Substantia nigra (tissue), 51 donors: ENCODE measurements at places on chromosomes 5 and 9.

- no peak for DNase-seq
These were observed 11.3 kb downstream of the AFAP1L1 start for GRCh38 chr5:149282966-149283332.

DNA sequence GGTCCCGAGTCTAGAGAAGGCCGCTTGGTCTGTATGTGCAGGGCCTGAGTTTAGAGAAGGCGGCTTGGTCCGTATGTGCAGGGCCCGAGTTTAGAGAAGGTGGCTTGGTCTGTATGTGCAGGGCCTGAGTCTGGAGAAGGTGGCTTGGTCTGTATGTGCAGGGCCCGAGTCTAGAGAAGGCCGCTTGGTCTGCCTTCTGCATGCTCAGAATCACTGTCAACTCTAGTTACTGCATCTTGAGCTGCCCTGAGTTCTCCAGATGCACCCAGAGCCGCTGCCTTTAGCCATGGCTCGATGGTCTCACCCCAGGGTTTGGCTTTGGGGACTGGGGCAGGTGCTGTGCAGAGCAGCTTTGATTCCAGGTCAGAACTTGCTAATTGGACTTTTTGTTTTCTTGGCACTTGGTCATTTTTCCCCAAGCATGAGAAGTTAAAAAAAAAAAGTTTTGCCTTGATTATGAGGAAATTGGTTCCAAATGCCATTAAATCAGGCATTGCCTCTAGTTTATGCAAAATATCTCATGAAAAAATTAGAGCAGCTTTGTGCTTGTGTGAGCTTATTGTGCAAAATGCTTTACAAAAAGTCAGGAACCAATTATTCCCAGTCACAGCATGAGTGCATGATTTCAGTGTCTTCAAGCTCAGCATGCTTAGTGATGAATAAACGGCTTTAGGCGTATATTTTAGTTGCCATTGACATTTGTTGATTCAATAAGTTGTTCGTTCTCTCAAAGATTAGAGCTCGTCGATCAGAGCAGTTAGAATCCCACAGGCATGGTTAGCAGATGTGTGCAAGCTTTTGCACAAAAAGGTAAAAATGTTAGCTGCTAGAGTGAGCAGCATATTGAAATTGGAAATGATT, 25.4 kb upstream of the EXOC3 start:
- no peak for DNase-seq

- no peak for DNase-seq
These were observed 1.3 kb upstream of the GNAQ start for GRCh38 chr9:78032730-78033457.

DNA sequence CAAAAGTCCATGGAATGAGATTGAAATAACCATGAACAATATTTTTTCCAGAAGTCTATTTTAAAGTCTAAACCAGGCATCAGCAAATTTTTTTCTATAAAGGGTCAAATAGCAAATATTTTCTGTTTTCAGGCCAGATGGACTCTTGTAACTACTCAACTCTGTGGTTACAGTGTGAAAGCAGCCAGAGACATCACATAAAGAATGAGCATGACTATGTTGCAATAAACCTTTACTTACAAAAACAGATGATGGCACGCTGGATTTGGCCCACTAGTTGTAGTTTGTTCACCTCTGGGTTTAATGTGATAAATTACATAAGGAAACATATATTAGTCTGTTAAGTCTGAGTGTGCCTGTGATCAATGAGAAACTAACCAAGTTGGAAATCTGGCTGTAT, 319.2 kb downstream of the TRPM3 start:
- DNase-seq = no peak

DNA sequence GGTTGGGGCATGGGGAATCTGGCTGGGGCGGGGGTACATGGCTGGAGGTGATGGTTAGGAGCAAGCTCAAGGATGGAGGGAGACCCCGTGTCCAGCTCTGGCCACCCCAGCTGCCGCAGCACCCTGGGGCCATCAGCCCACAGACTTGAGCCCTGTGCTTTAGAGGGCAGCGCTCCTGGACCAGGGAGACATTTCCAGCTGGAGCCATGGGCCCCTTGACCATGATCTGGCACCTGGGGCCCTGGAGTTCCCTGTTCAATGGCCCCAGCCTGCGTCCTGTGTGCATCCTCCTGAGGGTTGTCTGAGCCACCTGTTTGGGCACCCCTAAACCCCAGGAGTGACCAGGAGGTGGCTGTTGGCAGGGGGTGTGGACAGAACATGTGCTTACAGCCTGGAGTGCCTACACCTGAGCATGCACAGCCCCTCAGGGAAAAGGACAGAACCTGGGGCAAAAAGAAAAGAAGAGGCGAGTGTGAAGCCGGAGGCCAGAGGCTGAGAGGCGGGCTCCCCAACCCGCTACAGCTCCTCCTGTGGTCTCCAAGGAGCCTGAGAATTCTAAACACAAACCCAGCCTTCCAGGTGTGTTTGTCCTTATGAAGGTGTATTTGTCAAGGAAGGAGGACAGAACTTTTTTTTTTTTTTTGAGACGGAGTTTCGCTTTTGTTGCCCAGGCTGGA, 126.7 kb downstream of the C9orf50 start:
- no peak for DNase-seq

GRCh38 chr5:158140120-158140731, 281.3 kb upstream of the CLINT1 start:
- DNase-seq = no peak

DNA sequence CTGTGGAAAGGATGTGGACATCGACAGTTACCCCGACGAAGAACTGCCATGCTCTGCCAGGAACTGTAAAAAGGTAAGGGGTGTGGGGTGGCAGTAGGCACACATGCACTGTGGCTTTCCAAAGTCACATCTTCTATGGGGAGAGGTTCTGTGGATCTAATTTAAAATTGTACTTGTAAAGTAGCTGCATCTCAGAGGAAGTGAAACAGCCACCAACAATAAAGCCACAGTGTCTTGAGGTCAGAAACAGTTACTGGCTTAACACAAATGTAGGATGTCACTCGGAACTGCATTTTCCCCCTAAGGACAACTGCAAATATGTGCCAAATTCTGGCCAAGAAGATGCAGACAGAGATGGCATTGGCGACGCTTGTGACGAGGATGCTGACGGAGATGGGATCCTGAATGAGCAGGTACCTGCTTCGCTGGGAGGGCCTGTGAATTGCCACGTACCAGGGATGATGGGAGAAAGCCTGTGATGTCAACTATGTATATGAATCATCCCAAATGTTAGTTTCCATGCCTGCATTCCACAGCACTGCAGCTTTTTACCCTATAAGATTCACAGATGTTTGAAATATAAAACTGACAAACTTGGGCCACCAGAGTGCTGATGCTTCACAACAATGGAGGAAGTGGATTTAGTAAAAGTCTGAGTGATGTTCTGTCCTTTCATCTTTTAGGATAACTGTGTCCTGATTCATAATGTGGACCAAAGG, 35.3 kb downstream of the THBS4 start:
- no peak for DNase-seq

- no peak for DNase-seq
These were observed 7.7 kb downstream of the ASPN start for GRCh38 chr9:92474587-92474986.

DNA sequence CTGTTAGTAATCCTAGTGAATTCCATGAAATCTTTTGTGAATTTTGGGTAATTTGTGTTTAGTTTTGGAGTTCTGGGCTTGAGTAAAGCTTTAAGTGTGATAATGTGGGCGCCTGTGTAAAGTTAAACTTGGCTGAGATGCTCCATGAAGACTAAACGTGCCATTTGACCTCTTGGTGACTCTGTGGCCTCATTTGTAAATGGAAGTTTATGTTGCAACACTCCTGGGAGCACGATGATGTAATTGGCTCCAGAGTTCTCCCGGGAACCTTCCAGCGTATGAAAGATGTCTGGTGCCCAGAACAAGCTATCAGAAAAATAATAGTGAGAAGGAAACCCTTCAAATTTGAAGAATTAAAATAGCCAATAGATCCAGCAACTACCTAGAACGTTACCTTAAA, 981.2 kb downstream of the TLE4 start:
- DNase-seq = no peak

DNA sequence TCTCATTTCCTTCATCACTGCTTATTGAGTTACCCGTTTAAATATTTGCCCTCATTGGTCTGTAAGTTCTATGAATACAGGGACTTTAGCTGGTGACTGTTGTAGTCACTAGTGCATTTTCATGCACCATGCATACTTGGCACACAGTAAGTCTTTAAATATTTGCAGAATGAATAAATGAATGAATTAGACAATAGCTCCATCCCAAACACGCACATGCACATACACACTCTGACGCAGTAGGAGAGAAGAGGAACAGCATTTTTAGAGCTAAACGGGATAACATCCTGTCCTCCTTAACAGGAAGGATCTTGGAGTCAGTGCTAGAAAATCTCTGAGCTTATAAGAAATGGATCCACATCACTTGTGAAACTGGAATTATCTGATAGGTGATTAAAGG, 447.7 kb downstream of the KIF4B start:
- DNase-seq = no peak

- DNase-seq = no peak
These were observed 3.8 kb downstream of the RHOBTB3 start for GRCh38 chr5:95734906-95735305.
